Activated T-helper 9 cell treated with anti-CD3 and anti-CD28 coated beads, Interleukin-2, amount 50 U/mL, for 16 hours (primary cell): ENCODE measurements at places on chromosomes 16 and 17.

DNA sequence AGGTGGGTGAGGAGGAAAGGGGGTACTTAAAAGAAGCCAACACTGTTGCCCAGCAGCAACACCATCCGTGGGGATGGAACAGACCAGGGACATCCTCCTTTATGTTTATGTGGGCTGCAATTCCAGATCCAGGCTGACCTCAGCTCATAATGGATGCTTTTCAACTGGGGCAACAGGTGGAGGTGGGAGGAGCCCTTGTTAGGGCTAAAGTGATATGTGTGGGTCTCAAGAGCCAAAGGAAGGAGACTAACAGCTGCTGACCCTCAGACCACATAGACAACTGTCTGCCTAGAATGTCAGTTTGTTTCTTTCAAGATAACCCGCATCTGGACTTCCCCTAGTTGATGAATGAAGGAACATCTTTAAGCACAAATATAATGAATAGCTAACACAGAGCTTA, 2.0 kb upstream of the INPP5K start:
- DNase-seq: no peak

DNA sequence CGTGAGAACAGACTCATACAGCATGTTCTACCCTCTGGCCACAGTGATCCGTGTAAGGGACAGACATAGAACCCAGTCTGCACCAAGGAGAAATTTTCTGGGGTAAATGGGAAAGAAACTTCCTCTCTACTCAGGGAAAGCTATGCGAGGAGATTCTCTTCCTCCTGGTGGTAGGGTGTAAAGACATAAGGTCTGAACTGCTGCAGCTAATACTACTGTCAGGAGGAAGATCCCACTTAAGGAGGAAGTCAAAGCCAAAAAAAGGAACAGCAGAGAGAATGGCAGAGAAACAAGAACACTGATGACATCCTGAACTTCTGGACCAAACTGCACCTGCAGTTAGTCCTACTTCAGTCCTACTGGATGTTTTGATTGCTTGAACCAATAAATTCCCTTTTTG, 7.1 kb upstream of the TM4SF5 start:
- no peak for DNase-seq

DNA sequence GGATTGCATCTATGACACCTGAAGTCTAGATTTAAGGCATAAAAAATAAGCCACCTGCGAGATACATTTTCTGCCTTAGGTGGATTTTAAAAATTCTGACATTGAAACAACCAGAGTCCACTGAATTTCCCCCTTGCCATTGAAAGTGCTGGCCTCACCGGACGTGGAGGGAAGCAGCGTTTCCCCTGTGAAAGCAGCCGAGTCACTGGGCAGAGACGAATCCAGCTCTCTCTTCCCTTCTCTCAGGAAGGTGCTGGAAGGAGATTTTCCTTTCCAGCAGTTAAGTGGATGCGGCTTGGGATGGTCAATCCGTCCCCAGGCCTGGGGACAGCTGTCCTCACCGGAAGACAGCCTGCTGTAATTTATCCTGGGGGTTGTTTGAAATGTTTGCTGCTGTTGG, 270.9 kb upstream of the FOXF1 start:
- DNase-seq: no peak

- DNase-seq: no peak
These were observed 264.0 kb downstream of the ENGASE start for GRCh38 chr17:79338604-79339003.

DNA sequence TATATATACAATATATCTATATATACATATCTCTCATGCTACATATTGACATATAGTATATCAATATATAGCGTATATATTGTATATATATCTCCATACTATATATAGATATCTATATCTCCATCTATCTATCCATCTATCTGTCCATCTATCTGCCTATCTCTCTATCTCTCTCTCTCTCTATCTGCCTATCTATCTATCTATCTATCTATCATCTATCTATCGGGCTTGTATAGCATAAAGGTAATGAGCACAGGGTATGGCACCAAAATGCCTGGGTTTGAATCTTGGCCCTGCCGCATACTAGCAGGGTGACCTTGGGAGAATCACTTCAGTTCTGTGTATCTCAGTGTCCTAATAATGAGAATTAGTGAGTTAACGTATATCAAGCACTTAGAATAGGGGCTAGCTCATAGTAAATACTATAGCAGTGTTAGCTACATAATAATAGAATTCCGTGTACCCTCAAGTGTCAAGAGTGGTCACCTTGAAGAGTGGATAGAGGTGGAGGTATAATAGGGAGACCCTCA, 1.5 kb downstream of the ST6GALNAC1 start:
- no peak for DNase-seq

DNA sequence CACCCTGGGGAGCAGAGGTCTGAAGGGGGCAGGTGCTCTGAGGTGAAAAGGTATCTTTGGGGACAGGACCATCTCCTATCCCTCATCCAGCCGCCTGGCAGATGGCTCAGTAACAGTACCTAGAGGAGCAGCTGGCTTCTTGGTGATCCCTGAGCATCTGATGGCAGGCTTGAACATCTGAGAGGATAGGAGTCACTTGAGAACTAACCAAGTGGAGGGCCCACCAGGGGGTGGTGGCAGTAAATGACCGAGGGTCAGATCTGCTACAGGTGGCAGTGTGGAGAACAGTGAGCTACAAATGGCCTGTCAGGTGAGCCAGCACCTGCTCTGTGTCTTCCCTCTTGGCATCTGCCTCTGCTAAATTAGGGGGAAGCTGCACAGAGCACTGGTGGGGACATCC, 13.8 kb downstream of the HROB start:
- no peak for DNase-seq

- no peak for DNase-seq
These were observed 73.8 kb downstream of the TMEM114 start for GRCh38 chr16:8516471-8516870.

DNA sequence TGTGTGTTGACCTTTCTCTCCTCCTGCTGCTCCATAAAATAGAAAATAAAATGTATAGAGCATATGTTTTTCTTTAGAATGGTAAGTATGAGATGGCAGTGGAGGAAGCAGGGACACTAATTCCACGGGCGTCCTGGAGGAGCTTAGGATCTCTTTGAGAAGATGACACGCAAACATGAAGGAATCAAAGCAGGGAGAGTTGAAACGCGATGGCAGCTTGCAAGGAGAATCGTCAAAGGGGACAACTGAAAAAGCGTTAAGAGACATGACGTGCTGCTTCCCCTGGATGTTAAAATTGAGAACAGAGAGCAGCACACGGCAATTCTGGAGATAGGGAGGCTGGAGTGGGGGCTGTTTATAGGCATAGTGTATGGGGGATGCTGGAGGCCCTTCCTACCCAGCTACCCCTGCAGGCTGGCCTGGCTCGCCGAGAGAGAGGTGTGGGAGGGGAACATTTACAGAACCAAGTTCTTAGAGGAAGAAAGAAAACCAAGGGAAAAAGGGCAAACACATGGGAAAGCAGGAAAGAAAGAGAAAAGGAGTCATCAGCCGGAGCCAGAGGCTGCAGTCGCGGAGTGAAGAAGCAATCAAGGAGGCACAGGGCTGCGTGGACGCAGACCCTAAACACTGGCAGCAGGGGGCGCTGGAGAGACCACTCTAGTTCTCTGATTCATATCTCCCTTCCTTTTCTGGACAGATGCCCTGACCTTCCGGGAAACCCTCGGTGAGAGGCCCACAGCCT, 55.8 kb downstream of the MYH13 start:
- DNase-seq: no peak
